ENCODE measurements at places on chromosomes 1 and 21.

- DNase-seq: no peak
Observed at GRCh38 chr1:10178597-10179405, 31.6 kb upstream of the KIF1B start.

DNA sequence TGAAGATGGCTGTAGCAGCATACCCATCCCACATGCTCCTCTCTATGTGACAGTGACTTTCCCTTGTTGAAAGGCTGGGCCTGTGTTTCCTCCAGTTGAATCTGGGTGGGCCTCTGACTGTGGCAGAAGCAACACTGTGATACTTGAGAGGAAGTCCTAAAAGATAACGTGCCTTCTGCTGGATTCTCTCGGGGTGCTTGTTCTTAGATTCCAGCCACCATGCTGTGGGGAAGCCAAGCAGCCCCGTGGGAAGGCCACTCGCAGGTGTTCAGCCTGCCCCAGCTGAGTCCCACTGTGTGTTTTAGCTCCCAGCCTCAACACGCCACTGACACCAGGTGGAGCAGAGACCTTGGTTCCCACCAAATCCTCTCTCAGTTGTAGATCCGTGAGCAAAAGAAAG lies 31.5 kb downstream of the TRAPPC10 start:
- no peak for DNase-seq

DNA sequence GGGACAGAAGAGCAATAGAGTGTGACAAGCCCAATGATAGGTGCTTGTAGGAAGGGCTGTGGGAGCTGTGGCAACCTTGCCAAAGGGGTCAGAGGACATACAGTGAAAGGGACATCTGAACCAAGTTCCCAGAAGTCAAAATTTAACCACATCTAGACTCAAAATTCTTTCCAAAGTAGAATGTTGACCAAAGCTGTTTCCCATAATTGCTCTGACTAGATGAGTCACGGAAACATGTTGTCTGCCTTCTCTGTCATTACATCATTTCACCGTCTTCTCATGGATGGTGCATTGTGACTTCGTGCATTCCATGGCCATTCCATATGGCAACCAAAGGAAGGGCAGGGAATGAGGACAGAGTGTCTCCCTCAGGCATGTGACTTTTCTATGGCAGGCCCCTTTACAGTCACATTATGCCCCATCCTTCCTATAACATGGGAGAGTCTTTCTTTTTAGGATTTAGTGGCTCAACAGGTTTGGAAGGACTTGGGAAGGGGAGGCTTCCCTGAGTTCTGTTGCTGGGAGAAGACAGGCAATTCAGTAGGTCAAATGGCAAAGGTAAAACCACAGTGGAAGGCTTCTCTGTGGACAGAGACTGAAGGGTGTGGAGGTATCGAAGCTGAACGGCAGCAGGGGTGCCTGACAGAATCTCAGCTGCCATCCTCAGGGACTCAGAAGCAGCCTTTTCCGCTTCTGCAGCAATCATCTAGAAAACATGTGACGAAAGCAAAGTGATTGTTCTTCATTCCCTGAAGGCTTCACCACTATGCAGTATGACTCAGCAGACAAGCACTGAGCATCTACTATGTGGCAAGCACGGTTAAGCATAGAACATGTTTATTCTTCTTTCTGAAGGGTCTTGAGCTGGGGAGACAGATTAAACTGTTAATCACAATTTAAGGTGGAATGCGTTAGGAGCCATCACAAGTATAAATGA lies 24.7 kb downstream of the NPHS2 start:
- DNase-seq: peak; percentile 53

- no peak for DNase-seq
Observed at GRCh38 chr1:215677112-215677511, 110.0 kb downstream of the KCTD3 start.

- no peak for DNase-seq
Observed at GRCh38 chr1:52842643-52843310, at the start of gene ZYG11A. TSS of gene ZYG11A (plus strand) at chr1:52842760. CDS start at chr1:52842884, 124 bp downstream.

- no peak for DNase-seq
Observed at GRCh38 chr1:242002072-242002471, 3.2 kb upstream of the MAP1LC3C start.

DNA sequence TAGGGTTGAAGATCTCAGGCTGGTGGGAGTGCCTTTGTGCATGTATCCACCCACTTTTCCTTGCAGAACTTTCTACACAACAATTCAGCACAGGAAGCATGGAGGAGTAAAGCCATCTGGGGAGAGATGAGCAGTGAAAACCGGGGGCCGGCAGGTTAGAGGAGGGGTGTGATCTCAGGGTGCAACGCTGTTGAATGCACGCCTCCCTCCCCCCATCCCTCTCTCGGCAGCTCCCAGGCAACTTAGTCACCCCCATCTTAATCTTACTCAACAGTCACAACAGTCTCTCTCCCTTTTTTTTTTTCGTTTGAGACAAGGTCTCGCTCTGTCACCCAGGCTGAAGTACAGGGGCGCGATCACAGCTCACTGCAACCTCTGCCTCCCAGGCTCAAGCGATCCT lies 16.6 kb upstream of the ABCG1 start:
- no peak for DNase-seq

GRCh38 chr1:209430107-209430506 lies 153.4 kb upstream of the CAMK1G start:
- DNase-seq: no peak

DNA sequence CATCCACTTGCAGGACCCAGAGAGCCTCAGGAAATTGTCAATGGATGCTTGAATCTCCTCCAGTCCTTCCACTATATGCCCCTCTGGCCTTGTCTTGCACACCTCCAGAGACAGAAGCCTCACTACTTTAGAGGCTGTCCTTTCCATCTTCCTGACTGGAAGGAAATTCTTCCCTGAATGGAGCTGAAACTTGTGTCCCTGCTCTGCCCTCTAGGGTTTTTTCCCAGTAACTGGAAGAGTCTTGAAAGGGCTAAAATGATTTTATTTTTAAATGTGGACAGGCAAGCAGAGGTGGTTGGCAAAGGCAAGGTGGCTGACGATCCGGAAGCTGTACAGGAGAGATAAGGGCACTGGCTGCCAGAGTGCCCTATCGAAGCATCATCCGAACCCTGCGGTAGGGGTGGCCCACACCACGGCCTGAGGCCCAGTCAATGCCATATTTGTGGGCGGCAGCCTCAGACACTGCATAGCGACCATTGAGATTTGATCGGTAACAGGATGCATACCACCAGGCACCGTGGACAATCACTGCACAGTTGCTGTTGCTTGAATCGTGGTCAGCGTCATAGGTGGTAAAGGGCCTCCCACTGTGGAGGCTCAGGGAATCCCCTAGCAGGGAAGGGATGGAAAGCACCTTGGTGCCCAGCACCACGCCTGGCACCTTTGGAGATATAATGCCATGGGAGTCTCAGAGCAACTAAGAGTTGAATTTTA lies 2.3 kb upstream of the MAP3K6 start:
- DNase-seq: no peak

DNA sequence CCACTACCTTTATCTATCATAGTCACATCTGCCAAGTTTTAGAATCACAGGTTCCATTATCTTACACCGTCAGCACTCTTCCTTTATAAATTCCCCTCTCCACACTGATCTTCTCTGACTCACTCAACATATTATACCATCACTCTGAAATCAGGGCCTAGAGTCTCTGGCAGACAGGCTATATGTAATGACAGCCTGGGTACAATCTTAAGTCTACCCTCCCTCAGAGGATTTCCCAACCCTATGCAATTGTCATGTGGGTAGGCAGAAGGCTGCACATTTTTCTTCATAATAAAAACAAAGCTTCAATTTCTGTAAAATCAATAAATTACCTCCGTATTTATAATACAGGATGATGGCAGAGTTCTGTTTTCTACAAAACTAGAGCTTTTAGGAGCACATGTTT lies 138.0 kb downstream of the RERE start:
- no peak for DNase-seq

DNA sequence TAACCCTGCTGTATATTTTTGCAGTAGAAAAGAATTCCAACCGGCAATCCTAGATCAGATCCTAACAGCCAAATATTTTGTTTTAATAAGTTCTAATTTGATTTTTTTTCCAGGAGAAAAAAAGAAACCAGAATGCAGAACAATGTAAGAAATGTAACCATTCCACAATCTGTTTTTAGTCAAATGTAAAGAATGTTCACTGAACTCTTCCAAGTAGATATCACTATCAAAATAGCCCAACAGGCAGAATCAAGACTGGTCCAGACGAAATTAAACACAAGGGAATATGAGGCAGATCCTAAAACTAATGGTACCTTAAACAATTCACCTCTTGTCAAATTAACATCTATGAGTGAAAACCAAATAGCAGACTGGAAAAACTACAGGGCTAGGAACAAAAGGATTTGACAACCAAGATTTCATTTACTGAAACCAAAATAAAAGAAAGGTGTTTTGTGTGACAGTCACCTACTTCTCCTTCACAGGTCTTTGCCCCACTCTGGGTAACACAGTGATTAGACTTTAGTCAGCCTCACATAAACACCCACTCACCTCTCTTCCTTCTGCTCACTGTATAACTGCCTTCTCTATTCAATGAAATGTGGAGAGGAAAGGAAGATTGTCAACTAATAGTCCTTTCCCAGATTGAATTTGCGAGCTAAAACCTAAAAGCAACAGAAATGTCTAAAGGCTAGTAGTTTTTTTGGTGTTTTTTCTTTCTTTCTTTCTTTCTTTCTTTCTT lies 137.9 kb downstream of the FAF1 start:
- DNase-seq: no peak

GRCh38 chr1:34874296-34874952 lies 14.9 kb upstream of the SMIM12 start:
- DNase-seq: no peak

DNA sequence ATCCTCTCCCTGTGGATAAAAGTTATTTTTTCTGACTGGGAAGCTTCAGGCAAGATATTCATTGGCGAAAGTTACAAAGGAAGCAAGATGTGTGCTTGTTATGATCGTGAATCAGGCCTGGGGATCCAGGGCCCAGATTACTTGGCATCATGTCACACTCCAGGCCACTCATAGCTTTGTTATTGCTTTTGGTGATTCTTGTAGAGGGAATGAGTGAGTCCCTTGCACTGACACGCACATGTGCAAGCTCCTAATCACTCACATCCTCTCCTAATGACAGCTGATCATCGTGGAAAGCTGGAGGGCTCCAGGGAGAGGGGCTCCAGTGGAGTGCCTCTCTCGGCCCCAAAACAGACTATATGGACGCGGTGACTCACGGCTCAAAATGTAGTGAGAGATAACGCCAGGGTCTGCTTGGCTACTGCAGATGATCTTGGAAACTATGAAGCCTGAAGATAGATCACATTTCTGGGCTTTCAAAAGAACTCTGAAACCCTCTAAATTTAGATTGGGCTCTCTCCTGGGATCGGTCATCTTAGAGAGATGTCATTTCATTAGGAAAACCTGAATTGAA lies 481.1 kb upstream of the USP24 start:
- no peak for DNase-seq

DNA sequence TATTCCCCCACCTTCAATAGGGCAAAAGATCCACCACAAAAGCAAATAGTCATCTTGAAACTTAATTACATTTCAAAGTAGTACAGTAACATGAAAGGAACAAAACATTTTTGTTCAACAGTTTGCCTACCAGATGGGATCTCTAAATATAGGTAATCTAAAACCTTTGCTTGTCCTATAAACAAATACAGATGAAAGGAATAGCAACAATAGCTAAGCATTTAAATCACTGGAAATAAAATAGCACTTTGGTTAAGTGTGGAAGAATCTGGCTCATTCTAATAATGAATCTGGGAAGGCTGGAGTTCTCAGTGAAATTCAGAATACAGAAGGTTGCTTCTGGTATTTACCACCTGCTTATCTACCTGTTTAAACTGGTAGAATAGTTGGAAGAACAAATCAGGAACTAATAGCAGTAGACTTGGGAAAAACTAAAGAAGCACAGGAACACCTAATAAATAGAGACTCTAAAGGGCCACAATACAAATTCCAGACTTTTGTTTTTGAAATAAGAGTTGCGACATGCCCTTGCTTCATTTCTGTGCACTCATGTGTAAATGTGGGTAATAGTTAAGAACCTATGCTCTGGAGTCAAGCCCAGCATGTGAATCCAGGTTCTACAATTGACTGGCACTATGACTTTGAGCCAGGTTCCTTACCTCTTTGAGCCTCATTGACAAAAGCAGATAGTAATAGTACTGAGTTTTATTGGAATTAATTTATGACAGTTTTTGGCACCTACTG lies 2.3 kb upstream of the LYPLAL1 start:
- no peak for DNase-seq

DNA sequence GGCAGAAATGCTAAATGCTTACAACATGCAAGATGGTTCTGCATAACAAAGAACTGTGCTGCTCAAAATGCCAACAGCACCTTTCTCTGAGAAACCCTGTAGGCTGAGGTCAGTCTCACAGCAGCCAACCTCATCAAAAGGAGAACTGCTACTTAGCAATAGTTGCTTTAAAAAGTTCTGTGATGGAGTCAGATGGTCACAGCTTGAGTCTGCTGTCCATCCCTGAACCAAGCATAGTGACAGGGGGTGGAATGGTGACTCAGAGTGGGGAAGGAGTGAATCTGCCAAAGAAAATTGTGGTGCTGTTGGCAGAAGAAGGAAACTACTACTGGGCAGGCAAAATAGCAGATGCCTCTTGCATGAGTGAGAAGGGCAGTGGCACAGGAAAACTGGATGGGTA lies 106.0 kb upstream of the FAM78B start:
- DNase-seq: no peak

- no peak for DNase-seq
Observed at GRCh38 chr1:230169454-230170152, 102.6 kb downstream of the GALNT2 start.

DNA sequence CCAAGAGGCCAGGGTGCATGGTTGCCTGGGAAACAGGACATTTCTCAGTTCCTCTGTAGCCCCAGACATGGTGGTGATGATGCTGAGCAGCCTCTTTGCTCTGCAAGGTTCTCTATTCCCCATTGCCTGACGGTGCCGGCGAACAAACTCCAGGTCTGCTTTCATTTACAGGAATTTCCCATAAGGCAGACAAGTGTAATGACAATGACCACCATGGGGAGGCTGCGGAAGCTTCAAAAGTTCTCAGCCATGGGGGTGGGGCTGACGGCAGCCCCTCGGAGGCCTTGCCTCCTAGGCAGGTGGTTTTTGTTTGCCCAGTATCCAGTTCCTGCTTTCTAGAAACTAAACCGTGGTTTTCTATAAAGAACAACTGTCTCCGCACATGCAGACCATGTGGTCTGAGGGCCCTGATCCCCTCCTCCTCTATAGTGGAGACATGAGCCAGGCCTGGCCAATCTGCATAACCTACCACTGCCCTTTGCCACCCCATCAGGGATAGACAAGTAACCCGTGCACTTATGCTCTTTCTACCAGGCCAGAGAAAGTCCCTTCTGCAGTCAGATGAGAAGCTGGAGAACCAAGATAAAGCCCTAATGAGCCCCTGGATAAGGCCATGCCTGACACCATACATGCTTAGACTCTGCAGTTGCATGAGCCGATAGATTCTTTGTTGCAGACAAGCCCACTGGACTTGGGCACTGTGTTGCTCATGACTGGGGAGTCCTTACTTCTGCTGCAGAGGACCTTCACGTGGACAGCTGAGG lies 54.1 kb downstream of the LDLRAD2 start:
- no peak for DNase-seq

All from SK-N-MC (cell line).